ENCODE measurements at places on chromosomes 2 and 18. TPM values are rescaled to one million over a fixed set of nuclear protein-coding genes. Genes with fewer than 3 reads are reported as not detected.

Gene GLI2
- total RNA-seq: under 0.01 TPM

Gene GCG
- not detected for total RNA-seq

Gene SRD5A2
- total RNA-seq: under 0.01 TPM

Gene PHLPP1
- total RNA-seq: 9.3 TPM

Gene ZNF396
- 0.50 TPM for total RNA-seq

Measured in mammary epithelial cell (primary cell).